Right atrium auricular region (tissue), 2 donors: ENCODE measurements at places on chromosomes 11 and 22.
A peak's percentile ranks its signal among the peaks of the same experiment; 100 is the strongest.

DNA sequence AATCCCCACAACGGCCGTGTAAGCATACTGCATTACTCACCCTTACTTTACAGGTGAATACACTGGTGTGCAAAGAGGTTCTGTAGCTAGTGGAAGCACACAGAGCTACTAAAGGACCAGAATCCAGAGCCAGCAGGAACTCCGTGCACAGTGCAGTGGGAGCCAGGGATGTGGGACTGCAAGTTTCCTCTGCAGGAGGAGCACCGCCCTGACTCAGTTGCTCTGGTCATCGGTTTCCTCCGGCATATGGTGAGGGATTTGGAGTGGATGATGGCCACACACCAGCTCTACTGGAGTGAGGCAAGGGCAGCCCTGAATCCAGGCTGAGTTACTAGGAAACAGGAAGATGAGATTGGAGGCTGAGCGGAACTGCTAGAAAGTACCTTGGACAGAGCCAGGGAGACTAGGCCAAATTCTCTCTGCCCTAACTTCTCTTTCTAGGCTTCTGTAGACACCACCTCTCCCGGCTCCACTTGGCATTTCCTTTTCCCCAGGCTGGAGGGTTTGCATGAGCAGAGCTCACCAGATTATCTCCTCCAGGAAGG is 18.2 kb upstream of the C22orf42 start:
- peak; percentile 21 for DNase-seq

- no peak for DNase-seq
Measured at GRCh38 chr11:15099267-15099666, 15.5 kb upstream of the INSC start.

GRCh38 chr11:73152086-73152853 is 10.2 kb upstream of the FCHSD2 start:
- DNase-seq = no peak

DNA sequence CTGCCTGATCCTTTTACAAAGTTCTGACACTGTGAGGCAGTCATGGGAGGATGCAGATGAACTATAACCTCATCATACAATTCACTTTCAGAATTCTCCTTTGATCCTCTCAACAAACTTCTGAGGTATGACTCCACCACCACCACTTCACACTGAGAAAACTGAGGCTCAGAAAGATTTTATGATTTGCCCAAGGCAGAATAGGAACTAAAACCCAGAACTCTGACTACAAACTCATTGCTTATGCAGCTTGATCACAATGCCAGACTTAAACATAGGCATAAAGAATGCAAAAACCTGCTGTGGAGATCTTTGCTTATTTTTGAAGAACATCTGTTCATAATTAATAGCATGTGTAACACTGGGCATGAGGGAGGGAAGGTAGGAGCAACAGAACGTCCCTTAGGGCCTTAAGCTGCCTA is 20.4 kb downstream of the FAM168A start:
- DNase-seq = no peak
